ENCODE measurements at places on chromosomes 6 and 20.

- DNase-seq: peak; percentile 27
Measured at GRCh38 chr6:128508588-128509296, 11.7 kb downstream of the PTPRK start.

DNA sequence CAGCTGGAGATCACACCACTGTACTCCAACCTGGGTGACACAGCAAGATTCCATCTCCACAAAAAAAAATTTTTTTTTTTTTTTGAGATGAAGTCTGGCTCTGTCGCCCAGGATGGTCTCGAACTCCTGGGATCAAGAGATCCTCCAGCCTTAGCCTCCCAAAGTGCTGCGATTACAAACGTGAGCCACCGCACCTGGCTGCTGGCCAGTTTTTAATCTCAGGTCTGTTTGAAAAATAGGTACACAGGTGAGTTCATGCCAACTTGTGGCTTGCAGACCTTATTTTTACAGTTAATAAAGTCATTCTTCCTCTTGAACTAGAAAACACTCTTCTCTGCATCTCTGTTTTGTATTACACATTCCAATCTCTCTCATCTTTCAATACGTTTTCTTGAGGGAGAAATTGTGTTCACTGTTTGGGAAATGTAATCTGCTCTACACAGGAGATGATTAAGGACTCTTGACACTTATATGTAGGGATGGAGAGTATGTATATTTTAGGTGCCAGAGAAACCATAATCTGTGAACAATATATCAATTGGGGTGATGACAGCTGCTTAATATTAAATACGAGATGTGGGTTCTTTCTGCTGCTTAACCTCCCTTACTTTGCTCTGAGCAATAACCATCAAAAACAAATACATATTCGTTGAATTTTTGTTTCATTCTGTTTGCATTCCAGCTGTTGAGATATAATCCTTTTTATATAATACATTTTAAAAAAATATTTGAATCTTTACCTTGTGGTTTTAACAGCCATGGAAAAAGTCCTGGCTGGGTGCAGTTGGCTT, 17.7 kb upstream of the RIPOR3 start:
- no peak for DNase-seq

DNA sequence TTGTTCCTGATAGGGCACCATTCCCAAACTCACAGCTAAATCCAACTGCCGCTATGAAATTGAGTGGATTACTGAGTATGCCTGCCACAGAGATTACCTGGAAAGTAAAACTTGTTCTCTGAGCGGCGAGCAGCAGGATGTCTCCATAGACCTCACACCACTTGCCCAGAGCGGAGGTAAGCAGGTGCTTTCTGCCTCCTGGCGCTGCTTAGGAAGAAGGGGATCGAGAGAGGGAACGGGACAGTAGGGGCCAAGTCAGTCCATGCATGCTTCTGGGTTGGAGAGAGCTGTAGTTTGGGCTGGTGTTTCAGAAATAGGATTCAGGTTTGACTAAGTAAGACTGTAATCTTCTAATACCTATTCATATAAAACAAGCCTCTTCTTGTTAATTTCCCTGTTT, 63.7 kb downstream of the IGF2R start:
- no peak for DNase-seq

GRCh38 chr20:62365814-62366369, 1.2 kb downstream of the LAMA5 start:
- peak; percentile 43 for DNase-seq

DNA sequence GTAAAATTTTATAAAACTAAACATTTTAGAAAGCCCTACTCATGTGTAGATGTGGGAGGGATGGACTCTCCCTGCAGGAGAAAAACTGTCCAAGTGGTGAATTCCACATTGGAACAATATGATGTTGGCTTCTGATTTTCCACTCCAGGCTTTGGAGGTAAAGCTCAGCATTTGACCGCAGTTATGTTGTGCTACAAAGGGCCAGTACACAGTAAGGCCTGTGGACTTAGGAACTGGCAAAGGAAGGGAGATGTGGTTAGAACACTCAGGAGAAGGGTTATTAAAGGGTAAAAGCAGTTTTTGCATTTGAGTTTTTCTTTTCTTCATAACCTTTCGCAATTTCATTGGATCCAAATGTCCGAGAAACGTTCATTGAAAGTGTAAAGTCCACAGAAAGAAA, 150.3 kb upstream of the SASH1 start:
- DNase-seq: no peak

DNA sequence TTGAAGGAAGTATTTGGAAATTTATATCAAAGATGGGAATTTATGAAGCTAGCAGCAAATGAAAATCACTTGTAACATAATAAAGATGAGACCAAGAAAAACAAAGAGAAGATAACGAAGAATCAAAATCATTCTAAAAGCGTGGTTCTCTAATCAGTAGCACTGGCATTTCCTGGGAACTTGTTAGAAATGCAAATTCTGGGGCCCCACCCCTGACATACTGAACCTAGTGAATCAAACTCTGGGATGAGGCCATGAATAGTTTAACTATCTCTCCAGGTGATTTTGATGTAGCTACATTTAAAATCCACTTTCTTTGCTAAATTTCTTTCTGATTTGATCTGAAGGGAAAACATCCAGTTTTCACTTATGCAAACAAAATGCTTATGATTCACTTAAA, 1075.6 kb downstream of the HACE1 start:
- no peak for DNase-seq

DNA sequence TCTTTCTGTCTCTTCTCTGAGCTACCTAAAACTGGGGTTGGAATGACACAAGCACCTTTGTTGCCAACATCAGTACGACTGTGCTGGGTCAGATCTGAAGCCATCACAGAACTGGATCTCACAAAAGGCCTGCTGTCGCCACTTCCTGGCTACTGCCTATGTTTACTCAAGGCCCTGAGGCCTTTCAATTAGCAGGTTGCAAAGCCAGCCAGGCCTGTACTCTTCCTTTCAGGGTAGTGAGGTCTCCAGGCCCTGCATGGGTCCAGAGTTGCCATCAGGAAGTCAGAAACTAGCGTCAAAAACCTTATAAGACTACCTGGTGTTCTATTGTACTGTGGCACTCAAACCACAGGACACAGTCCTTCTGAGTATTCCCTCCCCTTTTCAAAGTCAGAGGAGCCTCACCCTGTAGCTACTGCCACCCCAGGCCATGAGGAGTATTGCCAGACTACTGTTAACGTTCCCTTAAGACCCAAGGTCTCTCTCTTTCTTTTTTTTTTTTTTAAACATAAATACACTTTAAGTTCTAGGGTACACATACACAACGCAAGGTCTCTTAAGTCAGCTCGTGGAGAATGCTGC, 937.4 kb upstream of the GJE1 start:
- DNase-seq: no peak

DNA sequence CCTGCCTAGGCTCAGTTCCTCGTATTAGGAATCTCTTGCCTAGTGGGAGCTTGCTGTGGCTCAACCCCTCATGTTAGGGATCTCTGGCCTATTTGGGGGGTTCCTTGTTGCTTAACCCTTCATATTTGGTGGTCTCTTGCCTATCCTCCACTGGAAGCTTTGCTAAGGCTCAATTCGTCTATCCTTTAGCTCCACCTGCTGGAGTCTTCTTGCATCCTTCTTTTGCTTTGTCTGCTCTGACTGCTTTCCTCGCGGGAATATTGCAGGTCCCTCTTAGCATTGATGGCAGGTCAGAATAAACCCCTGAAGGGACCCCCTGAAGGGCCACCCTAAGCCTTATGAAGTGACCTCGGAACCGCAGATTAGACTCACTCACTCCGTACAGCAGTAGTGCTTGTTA, 203.0 kb upstream of the TBX18 start:
- DNase-seq: peak; percentile 31

DNA sequence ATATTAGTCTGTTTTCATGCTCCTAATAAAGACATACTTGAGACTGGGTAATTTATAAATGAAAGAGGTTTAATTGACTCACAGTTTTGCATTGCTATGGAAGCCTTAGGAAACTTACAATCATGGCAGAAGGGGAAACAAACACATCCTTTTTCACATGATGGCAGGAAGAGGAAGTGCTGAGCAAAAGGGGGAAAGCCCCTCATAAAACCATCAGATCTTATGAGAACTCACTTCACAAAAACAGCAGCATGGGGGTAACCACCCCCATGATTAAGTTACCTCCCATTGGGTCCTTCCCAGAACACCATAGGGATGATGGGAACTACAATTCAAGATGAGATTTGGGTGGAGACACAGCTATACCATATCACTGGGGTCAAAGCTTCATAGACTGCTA, 254.2 kb downstream of the ERMARD start:
- DNase-seq: no peak

DNA sequence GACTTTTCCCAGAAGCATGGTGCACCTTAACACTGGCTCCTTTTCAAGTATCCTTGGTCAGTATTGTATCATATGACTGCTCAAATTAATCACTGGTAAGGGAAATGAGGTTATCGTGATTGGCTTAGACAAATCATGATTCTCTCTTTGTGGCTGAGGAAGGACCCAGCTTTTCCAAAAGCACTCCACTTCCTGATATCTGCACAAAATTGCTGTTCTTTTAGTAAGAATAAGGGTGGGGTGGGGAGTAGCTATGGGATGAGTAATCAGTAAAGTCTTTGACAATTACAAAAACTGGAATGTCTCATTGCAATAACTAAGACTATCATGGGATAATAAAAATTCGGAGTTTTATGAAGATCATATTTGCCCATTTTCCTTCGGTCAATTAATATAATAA, 9.0 kb upstream of the RIPPLY2 start:
- no peak for DNase-seq

DNA sequence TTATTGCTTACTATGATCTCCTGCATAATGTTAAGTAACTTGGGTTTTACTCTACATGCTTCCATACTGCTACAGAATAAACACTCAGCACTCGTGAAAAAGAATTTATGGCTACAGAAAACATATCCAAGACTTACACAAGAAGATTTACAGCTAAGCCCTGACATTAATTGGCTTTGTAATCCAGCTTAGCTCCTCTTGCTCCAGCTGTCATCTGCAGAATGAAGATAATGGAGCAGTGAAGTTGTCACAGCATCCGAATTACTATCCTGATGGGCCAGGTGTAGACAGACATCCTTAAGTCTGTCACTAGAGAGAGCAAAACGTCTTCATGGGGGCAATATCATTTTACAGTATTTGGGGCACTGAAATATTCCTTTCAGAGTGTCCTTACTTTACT, 155.3 kb downstream of the PRKN start:
- DNase-seq: no peak

GRCh38 chr6:2450546-2450945, 205.1 kb upstream of the GMDS start:
- DNase-seq: no peak

GRCh38 chr6:138601128-138601527, 101.8 kb upstream of the NHSL1 start:
- DNase-seq: no peak

- peak; percentile 71 for DNase-seq
Measured at GRCh38 chr6:139943391-139943790, 568.9 kb upstream of the CITED2 start.

- no peak for DNase-seq
Measured at GRCh38 chr20:41425180-41425884, 58.7 kb upstream of the EMILIN3 start.

DNA sequence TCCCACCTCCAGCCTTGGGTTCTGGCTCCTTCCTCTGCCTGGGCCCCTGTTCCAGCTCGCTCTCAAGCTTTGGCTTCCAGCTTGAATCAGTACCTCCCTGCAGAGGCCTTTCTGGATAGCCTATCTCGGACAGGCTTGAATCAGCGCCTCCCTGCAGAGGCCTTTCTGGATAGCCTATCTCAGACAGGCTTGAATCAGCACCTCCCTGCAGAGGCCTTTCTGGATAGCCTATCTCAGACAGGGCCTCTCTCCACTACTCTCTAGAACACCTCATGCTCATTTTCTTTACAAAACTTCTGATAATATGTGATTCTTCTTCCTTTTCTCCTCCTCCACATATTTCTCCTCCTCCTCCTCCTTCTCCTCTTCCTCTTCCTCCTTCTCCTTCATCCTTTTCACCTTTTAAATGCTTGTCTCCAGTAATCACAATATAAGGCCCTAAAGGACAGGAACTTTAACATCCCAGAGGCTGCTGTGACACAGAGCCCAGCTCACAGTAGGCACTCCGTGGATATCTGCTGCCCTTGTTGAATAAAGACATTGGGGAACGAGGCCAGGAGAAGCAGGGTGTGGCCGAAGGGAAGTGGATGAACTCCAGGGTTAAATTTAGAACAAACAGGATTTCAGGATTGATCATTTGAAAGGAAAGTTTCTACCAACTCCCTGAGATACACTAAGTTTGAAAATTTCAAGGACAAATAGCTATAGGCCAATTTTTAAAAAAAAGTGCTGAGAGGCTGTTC, 9.3 kb upstream of the RPS6KA2 start:
- DNase-seq: no peak

DNA sequence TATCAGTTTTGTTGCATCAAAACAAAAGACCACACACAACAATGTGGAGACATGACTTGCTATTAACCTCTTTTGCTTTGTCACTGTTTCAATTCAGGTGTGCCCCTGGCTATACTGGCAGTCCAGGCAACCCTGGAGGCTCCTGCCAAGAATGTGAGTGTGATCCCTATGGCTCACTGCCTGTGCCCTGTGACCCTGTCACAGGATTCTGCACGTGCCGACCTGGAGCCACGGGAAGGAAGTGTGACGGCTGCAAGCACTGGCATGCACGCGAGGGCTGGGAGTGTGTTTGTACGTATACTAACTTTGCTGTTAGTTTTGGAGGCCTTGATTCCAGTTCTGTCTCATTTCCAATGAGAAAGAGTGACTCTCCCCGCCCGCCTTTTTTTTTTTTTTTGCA, 356.9 kb downstream of the ARHGAP18 start:
- no peak for DNase-seq

DNA sequence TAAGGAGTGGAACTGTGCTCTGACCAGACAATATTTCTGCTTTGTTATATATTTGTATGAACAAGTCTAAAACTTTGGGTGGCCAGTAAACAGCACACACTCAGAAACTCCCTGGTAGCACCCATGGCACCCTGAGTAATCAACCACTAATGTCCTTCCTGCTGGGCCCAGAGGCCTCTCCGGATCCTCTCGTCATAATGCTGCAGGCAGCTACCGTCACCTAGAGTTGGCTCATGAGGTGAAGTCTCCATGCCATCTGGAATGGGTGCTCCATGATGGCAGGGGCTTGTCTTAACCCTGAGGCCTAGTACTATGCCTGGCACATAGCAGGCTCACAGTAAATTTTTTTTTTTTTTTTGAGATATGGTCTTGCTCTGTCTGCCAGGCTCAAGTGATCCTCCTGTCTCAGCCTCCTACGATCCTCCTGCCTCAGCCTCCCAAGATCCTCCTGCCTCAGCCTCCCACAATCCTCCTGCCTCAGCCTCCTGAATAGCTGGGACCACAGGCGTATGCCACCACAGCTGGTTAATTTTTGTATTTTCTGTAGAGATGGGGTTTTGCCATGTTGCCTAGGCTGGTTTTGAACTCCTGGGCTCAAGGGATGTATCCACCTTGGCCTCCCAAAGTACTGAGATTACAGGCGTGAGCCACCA, 3.0 kb upstream of the SDCBP2 start:
- no peak for DNase-seq

- no peak for DNase-seq
Measured at GRCh38 chr6:53458105-53458866, 86.6 kb downstream of the GCLC start.

DNA sequence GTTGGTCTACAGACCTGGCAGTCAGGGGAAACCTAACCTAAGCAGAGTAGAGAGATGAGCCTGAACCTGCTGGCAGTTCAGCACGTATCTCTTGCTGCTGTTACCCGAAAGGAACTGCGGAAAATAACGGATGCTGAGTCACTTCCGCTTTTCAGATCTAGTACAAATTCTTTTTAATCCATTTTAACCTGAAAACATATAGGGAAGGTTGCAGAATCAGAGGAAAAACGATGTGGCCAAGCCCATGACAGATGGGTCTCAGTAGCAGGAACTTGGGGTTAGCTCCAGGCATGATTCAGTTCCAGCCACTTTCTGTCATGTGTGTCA, 351.9 kb upstream of the PRND start:
- no peak for DNase-seq

- no peak for DNase-seq
Measured at GRCh38 chr6:123808556-123808955, 4.9 kb downstream of the NKAIN2 start.

Data from SW 1271 (cell line).